Umbilical cord (tissue), 2 donors: ENCODE measurements at places on chromosomes 5 and 9.

- DNase-seq = no peak
Measured at GRCh38 chr5:9390113-9390512, 155.8 kb downstream of the SEMA5A start.

- DNase-seq = no peak
Measured at GRCh38 chr5:14818931-14819790, 52.4 kb downstream of the ANKH start.

DNA sequence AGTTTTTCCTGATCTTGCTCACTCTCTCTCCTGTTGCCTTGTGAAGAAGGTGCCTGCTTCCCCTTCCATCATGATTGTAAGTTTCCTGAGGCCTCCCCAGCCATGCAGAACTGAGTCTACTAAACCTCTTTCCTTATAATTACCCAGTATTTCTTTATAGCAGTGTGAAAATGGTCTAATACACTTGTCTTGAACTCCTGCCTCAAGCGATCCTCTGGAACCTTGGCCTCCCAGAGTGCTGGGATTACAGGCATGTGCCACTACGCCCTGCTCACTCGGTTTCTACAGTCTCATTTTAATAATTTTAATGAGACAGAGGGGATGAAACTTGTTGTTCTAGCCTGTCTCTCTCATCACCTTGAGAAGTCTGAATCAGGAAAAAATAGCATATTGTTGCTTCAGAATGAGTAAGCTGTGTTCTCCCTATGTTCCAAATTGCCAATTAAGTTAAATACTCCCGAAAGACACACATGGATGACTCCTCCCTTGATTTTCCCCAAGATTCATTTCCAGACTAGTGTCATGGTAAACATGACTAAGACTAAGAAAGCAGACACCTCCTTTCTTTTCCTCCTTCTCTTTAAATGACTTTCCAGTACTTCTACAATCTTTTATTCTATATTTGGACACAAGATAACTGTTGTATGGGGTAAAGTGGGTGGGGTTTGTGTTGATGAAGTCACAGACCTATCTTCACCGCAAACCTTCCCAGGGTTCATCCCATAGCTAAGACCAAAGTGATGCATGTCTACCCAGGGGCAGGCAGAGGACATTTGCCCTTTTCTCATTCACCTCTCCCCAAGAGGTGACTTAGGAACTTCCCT is 7.8 kb upstream of the DNAJC18 start:
- no peak for DNase-seq

GRCh38 chr9:34001298-34001697 is 47.4 kb downstream of the UBAP2 start:
- no peak for DNase-seq

DNA sequence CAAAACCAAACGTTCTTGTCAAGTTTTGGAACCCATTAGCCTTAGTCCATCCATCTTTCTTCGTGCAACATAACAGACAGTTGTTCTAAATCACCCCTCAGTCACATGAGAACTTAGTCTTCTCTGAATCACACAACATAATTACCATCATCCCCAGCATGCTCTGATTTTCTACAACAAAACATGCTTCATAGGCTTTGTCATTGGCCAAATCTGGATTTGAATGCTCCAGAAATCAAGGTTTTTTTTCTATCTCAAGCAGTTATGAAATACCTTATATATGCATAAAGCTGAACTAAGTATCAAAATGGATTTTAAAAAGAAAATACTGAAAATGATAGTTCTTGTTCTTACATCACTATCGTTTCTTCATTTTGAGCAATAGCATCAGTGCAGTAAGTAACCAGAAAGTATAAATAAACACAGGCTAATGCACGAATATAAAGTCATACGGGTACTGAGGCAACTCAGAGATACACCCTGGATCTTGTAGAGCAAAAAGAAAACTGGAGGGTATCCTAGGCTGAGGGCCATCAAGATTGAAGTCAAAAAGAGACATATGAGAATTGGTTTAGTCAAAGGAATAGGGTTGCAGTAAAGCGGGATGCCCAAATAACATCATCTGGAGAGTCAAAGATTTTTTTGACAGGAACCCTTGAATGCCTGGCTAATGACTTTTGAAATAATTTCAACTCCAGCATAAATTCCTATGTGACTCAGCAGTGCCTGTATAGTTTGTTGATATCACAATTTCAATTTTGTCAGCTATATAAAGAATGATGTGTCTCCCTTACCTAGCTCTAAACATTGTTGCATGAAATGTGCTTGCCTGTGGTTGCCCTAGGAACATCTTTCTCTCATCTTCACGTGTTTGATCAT is 164.7 kb downstream of the ADAMTSL1 start:
- DNase-seq = no peak

- no peak for DNase-seq
Measured at GRCh38 chr9:6079386-6079785, 64.0 kb upstream of the RANBP6 start.

- no peak for DNase-seq
Measured at GRCh38 chr5:178322736-178323540, 90.3 kb upstream of the PHYKPL start.

GRCh38 chr5:73682176-73682575 is 56.2 kb downstream of the ARHGEF28 start:
- DNase-seq = no peak

DNA sequence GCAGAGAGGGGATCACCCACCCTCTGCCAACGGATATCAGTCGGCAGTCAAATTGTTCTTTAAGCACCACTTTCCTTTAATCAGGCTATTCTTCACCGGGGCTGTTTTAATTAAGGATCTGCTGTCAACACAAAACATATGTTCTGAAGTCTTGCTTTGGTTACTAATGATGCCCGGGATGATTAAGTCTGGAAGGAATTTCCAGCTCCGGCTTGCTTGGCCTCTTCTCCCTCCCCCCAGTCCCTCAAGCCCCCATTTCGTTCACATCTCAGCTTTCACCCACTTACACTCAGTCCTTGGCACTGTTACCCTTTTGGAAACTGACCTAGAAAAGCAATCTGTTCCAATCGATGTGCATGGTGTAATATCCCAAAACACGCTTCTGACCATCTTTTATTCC is 74.7 kb downstream of the MSX2 start:
- DNase-seq = peak; percentile 38

DNA sequence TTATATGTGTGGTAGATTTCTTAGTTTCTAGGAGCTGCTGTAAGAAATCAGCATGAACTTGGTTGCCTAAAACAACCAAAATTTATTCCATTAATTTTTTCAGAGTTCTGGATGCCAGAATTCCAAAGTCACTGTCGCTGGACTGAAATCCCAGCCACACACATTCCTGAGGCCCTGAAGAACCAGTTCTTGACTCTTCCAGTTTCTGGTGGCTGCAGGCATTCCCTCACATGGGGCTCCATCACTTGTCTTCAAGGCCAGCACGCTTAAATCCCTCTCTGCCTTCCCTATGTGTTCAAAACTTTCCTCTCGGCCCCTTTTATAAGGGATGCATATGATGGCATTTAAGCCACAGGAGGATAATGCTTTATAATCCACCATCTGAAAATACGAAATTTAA is 1237.5 kb upstream of the CDH9 start:
- no peak for DNase-seq

- no peak for DNase-seq
Measured at GRCh38 chr9:123551734-123552133, 195.7 kb downstream of the CRB2 start.

GRCh38 chr5:14572385-14572784 is 9.2 kb upstream of the OTULINL start:
- no peak for DNase-seq

DNA sequence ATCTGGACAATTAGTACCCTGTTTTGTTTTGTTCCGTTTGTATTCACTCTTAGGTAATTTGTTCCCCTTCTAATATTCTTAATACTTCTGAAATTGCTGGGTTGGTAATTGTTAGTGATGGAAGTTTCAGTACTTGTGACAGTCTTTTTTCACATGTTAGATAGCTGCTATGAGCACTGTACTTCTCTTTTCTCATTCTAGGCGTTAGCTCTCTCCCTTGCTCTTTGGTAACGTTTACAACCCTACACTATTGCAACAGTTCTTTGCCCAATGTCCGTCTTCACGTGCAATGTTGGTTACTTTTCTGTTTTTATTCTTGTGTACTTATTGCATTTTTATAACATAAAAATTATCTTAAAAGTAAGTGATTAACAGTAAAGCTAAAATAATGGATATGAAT is 1509.0 kb downstream of the MAT2B start:
- DNase-seq = no peak

- DNase-seq = no peak
Measured at GRCh38 chr9:131282688-131283422, 6.5 kb upstream of the FAM78A start.

GRCh38 chr9:99286536-99286935 is 64.5 kb downstream of the SEC61B start:
- no peak for DNase-seq

GRCh38 chr5:97400537-97400936 is 217.5 kb upstream of the RIOK2 start:
- DNase-seq = no peak

DNA sequence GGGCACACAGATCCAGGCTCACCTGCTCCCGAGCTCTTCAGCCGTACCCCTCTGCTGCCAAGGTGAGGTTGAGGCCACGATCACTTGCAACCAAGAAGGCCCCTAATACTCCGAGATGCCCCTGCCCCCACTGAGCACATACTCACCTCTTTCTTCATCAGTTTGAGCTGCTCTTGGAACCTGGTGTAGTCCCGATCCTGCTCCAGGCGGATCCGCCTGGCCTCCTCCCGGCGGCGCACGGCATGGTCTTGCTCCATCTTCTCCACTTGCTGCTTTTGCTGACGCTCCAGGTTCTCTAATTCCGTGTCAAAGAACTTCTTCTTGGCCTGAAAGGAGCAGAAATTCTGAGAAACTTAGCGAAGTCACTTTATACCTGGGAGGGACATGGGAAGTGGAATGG is 75.7 kb upstream of the FBXW11 start:
- no peak for DNase-seq

DNA sequence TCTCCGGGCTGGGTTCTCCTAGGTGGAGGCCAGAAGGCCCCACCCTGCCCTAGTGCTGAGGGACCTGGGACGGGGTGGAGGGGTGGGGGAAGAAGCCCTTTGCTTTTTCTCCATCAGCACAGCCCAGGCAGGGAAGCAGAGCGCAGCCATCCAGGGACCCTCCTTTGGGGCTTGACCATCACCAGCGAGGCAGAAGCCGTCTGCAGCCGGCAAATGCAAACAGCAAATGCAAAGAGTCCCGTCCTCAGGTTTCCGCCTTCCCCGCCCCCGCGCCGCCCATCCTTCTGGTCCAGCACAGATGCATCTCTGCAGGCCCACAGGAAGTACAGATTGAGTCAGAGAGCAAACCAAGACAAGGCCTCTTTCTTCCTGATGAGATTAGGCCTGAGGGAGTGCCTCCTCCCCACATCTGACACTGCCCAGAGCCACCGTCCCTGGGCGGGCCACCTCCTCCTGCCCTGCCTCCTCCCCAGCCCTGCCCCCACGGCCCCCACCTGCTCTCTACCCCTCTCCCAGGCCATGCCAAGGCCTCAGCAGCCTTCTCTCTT is 23.4 kb downstream of the CORO2A start:
- peak; percentile 78 for DNase-seq

GRCh38 chr5:127260686-127261085 is 29.9 kb upstream of the MEGF10 start:
- no peak for DNase-seq

DNA sequence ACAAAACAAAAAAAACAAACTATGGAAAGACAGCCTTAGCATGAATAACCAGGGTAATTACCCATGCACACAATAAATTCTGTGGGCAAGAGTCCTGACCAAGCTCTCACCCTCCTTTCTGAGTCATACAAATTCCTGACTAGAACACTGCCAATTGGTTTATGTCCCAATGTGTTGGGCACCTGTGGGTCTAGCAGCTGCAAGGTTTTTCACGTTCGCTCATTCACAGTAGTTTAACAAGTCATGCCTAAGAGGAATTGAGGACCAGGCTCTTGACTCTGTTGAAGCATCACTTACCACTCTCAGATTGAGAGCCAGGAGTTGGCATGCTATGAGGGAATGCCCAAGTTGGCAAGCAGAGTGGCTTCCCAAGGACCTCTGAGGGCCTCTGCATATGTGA is 205.5 kb upstream of the SLC24A2 start:
- DNase-seq = no peak

- no peak for DNase-seq
Measured at GRCh38 chr5:6636293-6636692, 3.1 kb downstream of the SRD5A1 start.

GRCh38 chr5:106412606-106413005 is 1258.1 kb downstream of the EFNA5 start:
- no peak for DNase-seq

GRCh38 chr9:116791326-116791725 is 104.2 kb downstream of the TRIM32 start:
- DNase-seq = no peak

- DNase-seq = peak; percentile 95
Measured at GRCh38 chr5:136729901-136730355, 364.6 kb upstream of the TRPC7 start.

DNA sequence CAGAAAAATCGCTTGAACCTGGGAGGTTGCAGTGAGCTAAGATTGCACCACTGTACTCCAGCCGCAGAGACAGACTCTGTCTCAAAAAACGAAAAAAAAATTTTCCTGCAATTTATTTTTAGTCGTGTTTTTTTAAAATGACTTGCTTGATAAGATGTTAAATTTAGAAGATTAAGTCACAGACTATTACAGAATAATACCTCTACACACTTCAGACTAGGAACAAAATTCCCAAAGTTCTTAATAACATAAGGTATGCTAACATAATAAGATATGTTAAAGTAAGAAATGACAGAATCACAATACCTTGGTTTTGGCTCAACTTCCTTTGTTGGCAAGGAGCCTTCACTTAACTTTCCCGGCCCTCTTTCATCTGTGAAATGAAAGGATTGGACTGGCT is 59.5 kb upstream of the NPR3 start:
- DNase-seq = no peak

GRCh38 chr9:115643948-115644727 is 509.5 kb upstream of the PAPPA start:
- DNase-seq = no peak
